Endothelial cell of coronary artery (primary cell): ENCODE measurements at places on chromosomes 12 and 14. TPM values are rescaled to one million over a fixed set of nuclear protein-coding genes. Genes with fewer than 3 reads are reported as not detected.

The SYNDIG1L gene
- not detected in 2 replicates for total RNA-seq

The SLC7A8 gene
- 0.63 TPM in 1 of 2 replicates, not detected in the other for total RNA-seq

The APPL2 gene
- total RNA-seq: 15.2 and 24.9 TPM in 2 replicates

The RTN1 gene
- 0.28 and 1.3 TPM in 2 replicates for total RNA-seq

The OR4M1 gene
- not detected in 2 replicates for total RNA-seq

The GNG2 gene
- total RNA-seq: 1.2 and 4.3 TPM in 2 replicates

The RERG gene
- 0.94 TPM in 1 of 2 replicates, not detected in the other for total RNA-seq

The SERPINA1 gene
- total RNA-seq: not detected in 2 replicates

The APOF gene
- not detected in 2 replicates for total RNA-seq

The LTB4R gene
- total RNA-seq: 1.7 and 3.3 TPM in 2 replicates

The RHEBL1 gene
- total RNA-seq: 0.94 and 2.1 TPM in 2 replicates

The ZNF891 gene
- 0.54 and 1.0 TPM in 2 replicates for total RNA-seq

The MGAT2 gene
- 72.4 and 77.1 TPM in 2 replicates for total RNA-seq

The SYNE3 gene
- total RNA-seq: 4.5 and 6.3 TPM in 2 replicates

The AMHR2 gene
- 0.09 TPM in 1 of 2 replicates, not detected in the other for total RNA-seq

The DYRK2 gene
- total RNA-seq: 9.7 and 13.9 TPM in 2 replicates

The DEGS2 gene
- total RNA-seq: 0.09 TPM in 1 of 2 replicates, not detected in the other

The CLEC9A gene
- not detected in 2 replicates for total RNA-seq

The RNF212B gene
- not detected in 2 replicates for total RNA-seq

The CFAP251 gene
- 1.1 and 2.7 TPM in 2 replicates for total RNA-seq

The SDSL gene
- 6.8 and 7.0 TPM in 2 replicates for total RNA-seq

The KSR2 gene
- 0.28 and 0.90 TPM in 2 replicates for total RNA-seq

The HOXC6 gene
- total RNA-seq: 0.66 TPM in 1 of 2 replicates, not detected in the other

The NUP107 gene
- total RNA-seq: 47.4 and 62.0 TPM in 2 replicates

The CHGA gene
- total RNA-seq: not detected in 2 replicates

The NANOG gene
- not detected in 2 replicates for total RNA-seq

The PLEKHD1 gene
- total RNA-seq: under 0.01 TPM in 1 of 2 replicates, not detected in the other

The PIK3C2G gene
- not detected in 2 replicates for total RNA-seq

The KRT5 gene
- total RNA-seq: 0.18 and 0.28 TPM in 2 replicates
